ENCODE measurements at places on chromosomes 4 and X.

DNA sequence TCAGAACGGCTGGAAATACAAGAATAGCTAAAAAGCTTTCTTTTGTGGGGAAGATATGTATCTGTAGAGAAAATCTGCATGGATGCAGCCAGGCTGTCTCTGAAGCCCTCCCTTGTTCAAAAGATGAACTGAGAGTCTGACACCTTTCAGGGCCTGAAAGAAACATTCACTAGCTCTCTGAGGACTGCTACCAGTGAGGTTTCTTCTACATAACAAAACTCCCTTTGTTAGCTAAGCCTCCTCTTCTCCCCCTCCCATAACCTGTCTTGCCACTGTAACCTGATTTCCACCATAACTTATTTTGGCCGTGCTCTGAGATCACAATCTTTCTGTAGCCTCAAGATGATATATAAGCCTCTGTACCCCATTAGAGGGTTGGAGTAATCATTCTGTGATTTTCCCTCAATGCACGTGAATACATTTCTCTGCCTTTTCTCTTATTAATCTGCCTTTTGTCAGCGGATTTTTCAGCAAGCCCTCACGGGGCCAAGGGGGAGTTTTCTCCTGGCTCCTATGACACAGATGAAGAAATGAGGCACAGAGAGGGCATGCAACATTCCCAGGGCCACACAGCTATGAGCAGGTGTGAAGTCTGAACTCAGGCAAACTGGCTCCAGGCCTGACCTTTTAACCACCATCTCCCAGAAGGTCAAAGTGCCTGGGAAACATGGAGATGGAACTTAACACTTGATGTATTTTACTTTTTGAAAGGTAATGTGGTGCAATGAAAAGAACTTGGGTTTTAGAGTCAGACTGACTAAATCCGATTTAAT, 161.6 kb upstream of the PRDX4 start:
- DNase-seq = no peak

GRCh38 chr4:105895583-105896460, 551 bp downstream of the NPNT start:
- DNase-seq = peak; percentile 29

- DNase-seq = peak; percentile 73
Observed at GRCh38 chr4:77818602-77819403, at the start of gene CNOT6L. CNOT6L (minus strand) TSS chr4:77819368; CDS start chr4:77819308, 60 bp downstream.

DNA sequence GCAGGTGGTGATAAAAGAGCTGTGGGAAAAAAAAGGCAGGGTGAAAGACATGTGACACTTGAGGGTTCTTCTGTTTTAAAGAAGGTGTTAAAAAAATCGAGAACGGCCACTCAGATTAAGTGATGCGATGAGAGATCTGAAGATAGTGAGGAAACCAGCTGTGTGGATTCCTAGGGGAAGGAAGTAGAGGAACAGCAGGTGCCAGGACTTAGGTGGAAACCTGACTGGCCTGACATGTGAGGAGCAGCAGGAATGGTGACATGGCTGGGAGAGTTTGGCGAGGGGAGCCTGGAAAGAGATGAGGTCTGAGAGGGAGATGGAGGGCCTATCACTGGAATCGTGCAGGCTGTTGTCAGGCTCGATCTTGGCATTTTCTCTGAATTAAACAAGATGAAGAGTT, 55.5 kb downstream of the BMPR1B start:
- DNase-seq = no peak

- no peak for DNase-seq
Observed at GRCh38 chr4:153027866-153028265, 91.7 kb downstream of the FHDC1 start.

- no peak for DNase-seq
Observed at GRCh38 chr4:52935317-52935716, 73.2 kb downstream of the RASL11B start.

GRCh38 chr4:106041294-106042002, 146.2 kb downstream of the NPNT start:
- no peak for DNase-seq

GRCh38 chr4:110617646-110618580, 5.0 kb downstream of the PITX2 start:
- no peak for DNase-seq

DNA sequence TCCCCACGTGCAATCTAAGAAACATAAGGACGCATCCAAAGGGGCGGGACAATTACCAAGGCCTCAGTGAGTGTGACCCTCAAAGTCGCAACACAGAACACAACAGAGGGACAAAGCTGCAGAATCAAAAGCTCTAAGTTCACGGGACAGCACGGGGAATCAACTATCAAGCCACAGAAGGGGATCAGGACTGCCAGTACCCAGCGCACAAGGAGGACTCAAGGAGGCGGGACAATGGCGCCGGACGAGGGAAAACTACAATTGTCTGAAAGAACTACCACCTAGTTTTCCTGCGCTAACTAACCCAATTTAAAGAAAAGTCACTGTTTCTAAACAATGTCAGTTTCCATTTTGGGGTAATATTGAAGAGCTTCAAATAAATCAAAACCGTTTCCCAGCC, 1.3 kb downstream of the FAM53A start:
- no peak for DNase-seq

GRCh38 chr4:130143656-130144055, 1047.7 kb downstream of the C4orf33 start:
- no peak for DNase-seq

Measured in BE2C (cell line).